Anterior cingulate cortex (tissue), 58 donors: ENCODE measurements at places on chromosomes 1 and 21.

DNA sequence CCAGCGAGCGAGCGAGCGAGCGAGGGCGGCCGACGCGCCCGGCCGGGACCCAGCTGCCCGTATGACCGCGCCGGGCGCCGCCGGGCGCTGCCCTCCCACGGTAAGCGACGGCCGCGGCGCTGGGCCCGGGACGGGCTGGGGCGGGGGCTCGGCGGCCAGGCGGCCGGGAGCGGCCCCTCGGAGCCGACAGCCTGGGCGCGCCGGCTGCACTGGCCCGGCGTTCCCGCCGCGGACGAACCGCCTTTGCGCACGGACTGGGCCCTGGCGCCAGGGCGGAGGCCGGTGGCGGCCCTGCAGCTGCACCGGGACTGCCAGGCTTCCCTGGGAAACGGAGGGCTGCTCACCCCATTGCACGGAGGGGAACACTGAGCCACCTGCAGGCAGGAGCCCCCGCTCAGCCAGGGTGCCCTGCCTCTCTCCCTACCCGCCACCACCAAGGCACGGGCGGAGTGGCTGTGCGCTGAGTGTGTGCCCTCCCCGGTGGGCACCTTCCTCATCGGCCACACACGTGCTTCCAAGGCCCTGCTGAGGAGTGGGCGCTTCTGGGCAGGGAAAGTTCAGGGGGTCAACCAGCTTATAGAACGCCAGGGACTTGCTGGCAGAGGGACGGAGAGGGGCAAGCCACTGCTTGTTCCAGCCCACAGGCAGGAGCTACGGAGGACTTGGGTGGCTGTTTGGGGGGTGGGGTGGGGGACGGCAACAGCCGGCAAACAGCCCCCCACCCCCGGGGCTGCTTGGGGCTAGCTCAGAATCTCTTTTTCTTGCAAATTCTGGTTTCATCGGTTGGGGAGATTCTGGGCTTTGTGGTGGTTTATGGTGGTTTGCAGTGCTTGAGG lies 532 bp downstream of the CSF1 start:
- DNase-seq = no peak

- DNase-seq = no peak
Observed at GRCh38 chr1:172905452-172905851, 145.3 kb downstream of the TNFSF18 start.

- no peak for DNase-seq
Observed at GRCh38 chr1:157504646-157505045, 47.7 kb downstream of the FCRL5 start.

GRCh38 chr1:2595261-2595811 lies 8.8 kb downstream of the PRXL2B start:
- DNase-seq = no peak

DNA sequence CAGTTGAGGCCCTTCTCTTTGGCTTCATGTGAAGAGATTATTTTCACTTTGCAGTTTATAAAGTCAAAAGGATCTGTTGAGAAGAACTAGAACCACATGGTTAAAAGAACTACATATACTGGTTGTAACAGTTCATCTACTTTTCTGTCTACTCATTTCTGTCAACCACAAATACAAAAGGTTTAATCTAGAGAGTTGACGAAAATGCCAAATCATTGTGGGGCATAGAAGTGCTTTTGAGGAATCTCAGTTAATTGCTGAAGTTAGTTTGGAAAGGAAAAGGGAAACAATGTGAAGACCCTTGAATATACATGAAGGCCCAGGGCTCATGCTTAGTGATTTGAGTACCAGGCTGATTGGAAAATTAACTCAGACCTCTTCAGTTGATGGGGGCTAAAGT lies 415.7 kb upstream of the ZP4 start:
- DNase-seq = no peak

DNA sequence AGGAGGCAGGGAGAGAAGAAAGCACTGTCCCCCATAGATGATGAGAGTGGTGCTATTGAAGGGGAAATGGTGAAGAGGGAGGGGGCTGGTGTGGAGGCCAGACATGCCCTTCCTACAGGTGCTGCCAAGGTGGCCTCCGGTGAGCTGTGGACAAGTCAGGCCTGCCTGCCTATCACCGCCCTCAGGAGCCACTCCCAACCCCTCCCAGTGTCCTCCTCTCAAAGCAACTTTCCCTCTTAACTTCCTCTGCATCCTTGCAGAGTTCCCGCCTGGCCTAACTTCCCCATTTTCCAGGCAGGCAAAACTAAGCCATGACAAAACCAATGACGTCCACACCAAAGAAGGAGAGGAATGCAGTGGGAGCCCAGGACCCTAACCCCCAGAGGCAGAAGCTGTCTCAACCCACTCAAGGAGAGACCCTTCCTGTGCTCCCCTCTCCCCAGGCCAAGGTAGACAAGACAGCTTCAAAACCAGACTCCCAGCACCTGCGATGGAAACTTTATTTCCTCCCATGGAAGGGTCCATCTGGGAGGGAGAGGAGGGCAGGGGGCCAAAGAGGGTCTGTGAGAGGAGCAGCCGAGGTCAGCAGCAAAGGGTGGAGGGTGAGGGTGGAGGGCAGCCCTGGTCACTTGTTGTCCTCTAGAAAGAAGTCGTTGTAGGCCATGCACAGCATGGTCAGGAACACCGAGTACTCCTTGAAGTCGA lies 1.0 kb upstream of the S100A6 start:
- DNase-seq = no peak

DNA sequence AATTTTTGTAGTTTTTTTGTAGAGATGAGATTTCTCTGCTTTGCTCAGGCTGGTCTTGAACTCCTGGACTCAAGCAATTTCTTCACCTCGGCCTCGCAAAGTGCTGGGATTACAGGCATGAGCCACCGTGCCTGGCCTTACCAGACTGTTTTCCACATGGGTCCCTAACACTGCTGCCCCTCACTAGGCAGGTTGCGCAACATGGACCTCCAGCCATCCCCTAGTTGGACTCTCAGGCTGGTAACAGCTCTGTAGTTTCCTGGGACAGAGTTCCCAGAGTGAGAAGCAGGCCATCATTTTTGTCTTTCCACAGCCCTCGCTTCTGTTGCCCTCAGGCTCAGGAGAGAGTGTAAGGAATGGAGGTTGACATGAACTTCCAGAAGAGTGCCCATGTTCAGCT lies 156.1 kb downstream of the CTH start:
- DNase-seq = no peak

- DNase-seq = no peak
Observed at GRCh38 chr1:245288796-245289195, 134.0 kb downstream of the KIF26B start.
